ENCODE measurements at places on chromosomes 7 and 10.

DNA sequence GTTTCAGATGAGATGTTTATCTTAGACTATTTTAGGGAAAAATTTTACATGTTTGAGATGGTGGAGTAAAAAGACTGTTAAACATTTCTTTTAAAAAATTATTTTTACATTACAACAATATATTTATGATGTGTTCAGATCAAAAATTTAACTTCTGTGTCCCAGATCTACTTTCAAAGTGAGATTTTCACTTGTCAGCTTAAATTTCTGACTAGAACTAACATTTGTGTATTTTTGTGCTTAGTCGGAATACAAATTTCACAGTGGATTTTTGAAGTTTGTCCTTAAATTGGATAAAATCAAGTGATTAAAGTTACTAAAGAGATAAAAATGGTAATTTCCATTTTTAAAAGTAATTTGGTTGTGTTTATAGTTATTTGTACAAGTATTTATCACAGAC lies 24.9 kb downstream of the TMEM106B start:
- no peak for DNase-seq

- no peak for DNase-seq
Measured at GRCh38 chr7:135372222-135372621, 137.7 kb downstream of the CNOT4 start.

DNA sequence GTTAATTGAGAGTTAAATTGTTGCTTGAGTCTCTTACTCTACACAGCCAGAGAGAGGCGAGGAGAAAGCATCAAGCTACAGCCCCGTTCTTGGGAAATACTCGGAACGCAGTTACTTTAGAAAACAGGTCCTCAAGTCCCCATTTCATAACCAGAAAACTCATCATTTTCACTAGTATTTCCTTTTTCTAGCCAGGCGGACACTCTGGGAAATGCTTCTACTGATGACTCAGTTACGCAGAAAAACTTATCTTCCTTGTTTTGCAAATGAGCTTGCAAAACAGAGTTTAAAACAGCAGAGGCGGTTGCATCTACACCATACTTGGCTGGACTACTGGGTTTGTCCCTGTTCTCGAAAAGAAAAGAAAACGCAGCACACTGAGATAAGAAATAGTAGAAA lies 111.4 kb upstream of the FGFR2 start:
- DNase-seq, result no peak

GRCh38 chr7:140702774-140703173 lies 6.3 kb downstream of the NDUFB2 start:
- no peak for DNase-seq

DNA sequence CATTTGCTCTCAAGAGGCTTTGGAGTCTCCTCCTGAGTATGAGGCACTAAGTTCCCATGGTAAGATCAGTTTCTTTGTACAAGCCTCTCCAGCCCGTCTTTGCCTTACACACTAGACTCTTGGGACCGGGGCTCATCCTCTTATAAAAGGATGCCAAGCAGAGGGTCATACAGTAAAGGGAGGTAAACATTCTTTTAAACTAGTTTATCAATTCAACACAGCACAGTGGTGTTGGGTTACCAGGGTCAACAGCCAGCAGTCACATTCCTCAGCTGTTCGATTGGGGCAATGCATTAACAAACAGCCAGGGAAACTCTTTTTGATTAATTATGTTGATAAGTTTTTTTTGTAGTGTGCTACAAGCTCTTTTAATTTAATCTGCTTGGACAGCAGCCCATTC lies 37.8 kb downstream of the HHEX start:
- DNase-seq, result no peak

- DNase-seq, result no peak
Measured at GRCh38 chr10:11018855-11019631, 1.4 kb downstream of the CELF2 start.

DNA sequence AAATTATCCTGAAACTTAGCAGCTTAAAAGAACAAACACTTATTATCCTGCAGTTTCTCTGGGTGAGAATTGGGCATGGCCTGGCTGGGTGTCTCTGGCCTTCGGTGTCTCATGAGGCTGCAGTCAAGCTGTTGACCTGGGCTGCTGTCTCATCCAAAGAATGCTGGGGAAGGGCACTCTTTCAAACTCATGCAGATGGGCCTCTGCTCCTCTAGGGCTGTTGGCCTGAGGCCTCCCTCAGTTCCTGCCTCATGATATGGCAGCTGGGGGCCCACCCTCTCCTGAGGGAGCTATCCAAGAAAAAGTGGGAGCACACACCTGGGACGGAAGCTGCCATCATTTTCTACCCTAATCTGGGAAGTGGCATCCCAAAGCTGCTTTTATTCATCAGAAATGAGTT lies 43.6 kb downstream of the DRGX start:
- DNase-seq, result no peak

- peak; percentile 60 for DNase-seq
Measured at GRCh38 chr10:124403548-124403947, 15.2 kb downstream of the OAT start.

- DNase-seq, result no peak
Measured at GRCh38 chr7:4886671-4887070, 3.2 kb upstream of the RADIL start.

DNA sequence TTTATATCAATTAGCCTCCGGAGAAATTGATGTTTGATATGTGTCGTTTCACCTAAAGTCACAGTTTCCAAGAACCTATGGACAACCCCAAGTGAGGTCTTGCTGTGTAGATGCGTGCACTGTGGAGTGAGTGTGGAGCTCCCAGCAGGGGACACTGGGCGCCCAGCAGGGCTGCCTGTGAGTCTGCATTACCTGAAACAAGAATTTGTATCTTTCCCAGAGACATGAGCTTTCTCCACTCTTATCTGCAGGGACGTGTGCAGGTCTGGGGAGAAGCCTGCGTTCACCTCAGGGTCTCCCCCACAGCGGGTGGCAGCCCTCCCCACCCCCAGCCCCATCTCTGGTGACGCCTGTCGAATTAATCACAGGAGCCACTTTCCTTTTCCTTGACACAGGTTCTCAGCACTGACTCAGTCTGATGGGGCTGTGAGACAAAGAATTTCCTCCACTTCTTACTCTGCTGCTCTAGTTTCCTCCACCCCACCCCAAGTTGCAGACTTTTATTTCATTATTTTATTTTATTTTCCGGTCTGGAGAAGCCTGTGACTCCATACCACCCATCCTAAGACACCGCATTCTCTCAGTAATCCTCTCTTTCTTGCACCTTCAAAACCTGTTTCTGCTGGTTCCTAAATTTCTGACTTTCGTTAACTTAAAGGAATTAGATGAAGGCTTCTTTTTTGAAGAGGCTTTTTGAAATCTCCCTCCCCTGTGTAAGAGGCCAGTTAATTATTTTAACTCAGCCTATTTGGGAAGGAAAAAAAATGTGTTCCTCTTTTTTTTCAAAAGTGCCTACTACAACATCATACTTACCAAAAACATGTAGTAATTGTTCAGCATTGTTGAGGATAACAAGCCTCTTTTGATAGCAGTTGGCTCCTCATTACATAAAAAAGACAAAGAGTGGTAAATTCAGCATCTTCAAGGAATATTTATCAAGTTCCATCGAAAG lies 17.0 kb upstream of the INSIG1 start:
- no peak for DNase-seq

GRCh38 chr7:137613006-137613525 lies 233.7 kb downstream of the DGKI start:
- DNase-seq, result no peak

- DNase-seq, result no peak
Measured at GRCh38 chr10:70991140-70992124, 103.1 kb upstream of the PCBD1 start.

All from NCI-H524 (cell line).